Breast epithelium (tissue), 4 donors: ENCODE measurements at places on chromosomes 2 and 18.
A peak's percentile ranks its signal among the peaks of the same experiment; 100 is the strongest.

DNA sequence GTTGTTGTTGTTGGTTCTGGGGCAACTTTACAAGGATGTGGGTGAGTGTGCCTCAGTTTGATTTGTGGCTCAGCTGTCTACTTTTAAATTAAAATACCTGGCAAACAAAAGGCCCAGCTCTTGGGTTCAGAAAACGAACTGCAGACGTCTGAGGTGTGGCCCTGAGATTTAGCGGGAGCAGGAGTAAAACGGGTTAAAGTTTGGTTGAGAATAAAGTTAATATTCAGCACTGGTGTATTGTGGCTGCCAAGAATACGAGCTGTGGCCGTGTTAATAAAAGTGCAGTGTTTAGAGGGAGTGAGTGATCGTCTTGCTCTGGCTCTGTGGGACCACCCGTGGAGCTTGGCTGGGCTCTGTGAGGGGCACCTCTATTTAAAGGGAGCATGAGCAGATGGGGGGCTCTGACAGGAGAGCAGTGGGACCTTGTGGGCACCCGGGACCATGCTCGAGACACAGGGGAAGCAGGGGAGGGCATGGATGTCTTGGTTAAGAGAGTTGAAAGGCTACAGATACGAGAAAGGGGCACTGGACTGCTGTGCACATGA is 80.3 kb downstream of the VAPA start:
- no peaks in the 10 kb centered on the region for H3K4me1 ChIP-seq
- H3K4me3 ChIP-seq, result no peak overlapping the region
- H3K36me3 ChIP-seq, result no peaks in the 10 kb centered on the region

DNA sequence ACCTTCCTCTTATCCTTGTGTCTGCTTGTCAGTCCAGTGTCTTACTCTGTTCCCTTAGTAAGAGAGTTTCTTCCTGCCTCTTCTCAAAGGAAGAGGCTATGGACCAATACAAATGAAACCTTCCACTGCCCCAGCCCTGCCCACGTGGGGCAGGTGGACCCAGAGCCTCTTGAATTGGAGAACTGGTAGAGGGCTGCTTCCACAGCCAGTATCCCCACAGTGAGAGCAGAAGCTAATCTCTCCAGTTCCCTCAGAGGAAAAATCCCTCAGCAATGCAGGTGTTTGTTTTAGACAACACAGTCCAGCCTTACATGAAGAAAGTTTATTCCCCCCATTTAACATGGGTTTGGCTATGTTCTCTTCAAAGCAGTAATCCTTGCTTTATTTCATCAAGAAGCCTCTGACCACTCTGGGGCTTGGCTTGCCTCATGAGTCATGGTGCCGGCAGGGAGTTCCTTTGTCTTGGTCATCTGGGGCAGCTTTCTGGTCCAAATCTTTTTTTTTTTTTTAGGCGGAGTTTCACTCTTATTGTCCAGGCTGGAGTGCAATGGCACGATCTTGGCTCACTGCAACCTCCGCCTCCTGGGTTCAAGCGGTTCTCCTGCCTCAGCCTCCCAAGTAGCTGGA is 6.5 kb upstream of the CYBRD1 start:
- H3K27me3 ChIP-seq, result no peaks in the 10 kb centered on the region
- no peak overlapping the region for H3K4me3 ChIP-seq

GRCh38 chr2:167988296-167988695 is 259.1 kb downstream of the STK39 start:
- H3K27me3 ChIP-seq, result no peaks in the 10 kb centered on the region
- no peak overlapping the region for H3K27ac ChIP-seq
- no peak overlapping the region for H3K4me3 ChIP-seq
- no peaks in the 10 kb centered on the region for H3K4me1 ChIP-seq
- H3K36me3 ChIP-seq, result no peaks in the 10 kb centered on the region

- H3K27ac ChIP-seq, result no peak overlapping the region
- H3K27me3 ChIP-seq, result peaks cover 4% of the 10 kb centered on the region
- no peaks in the 10 kb centered on the region for H3K4me1 ChIP-seq
- peak; percentile 43 for DNase-seq
Measured at GRCh38 chr2:241854342-241855244, 4.1 kb downstream of the PDCD1 start.

DNA sequence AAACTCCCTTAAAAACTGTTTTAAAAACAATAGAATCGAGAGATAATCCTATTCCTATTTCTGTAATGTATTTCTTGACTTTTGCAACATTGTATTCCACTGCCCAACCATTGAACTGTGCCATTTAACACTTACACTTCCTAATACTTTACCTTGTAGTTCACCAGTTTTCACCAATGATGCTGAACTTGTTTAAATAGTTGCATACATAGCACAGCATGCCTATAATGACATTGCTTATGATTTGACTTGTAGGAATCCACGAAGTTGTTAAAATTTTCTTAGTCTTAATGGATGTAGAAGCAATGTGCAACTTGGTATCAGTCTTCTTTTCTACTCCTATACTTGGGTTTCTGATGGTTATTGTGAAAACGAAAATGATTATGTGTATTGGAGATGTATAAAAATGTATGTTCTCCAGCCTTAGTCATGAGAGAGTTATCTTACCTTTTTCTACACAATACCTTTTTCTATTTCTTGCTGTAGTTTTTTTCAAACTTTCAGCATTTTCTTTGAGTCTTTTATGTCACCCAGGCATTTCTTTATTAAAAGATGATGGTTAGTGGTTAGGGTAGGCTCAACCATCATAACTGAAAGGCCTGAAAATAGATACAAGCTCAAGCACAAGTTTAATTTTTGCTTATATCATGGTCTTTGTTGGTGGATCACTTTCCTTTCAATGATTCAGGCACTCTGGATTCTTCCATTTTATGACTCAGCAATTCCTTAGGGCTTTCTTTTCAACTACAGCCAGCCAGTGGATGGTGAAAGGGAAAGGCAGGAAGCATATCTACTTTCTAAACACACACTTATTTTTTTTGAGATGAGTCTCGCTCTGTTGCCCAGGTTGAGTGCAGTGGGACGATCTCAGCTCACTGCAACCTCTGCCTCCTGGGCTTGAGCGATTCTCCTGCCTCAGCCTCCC is 9.4 kb downstream of the GPD2 start:
- no peak overlapping the region for H3K27ac ChIP-seq
- H3K36me3 ChIP-seq, result no peaks in the 10 kb centered on the region
- DNase-seq, result no peak
- H3K4me1 ChIP-seq, result no peaks in the 10 kb centered on the region
- no peak overlapping the region for H3K4me3 ChIP-seq
- H3K27me3 ChIP-seq, result no peaks in the 10 kb centered on the region

DNA sequence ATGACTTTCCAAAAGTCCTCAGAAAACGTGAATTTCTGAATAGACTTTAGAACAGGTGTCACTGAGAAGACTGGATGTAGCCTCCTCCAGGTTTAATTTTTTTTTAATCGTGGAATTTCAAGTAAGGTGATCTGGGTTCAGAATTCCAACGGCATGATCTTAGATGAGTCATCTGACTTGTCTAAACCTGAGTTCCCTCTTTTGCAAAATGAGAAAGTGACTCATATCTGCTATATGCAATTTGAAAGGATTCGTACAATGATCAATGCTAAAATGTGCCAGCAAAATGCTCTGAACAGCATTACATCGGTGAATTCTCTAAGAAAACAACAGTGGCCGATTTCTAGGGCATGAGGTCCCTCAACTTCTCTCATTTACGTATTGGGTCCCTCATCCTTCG is 69.1 kb upstream of the ZNF516 start:
- H3K27me3 ChIP-seq, result no peaks in the 10 kb centered on the region
- peaks cover 7% of the 10 kb centered on the region for H3K4me1 ChIP-seq
- H3K36me3 ChIP-seq, result no peaks in the 10 kb centered on the region
- H3K27ac ChIP-seq, result peak overlapping the region; percentile 89
- no peak for DNase-seq

DNA sequence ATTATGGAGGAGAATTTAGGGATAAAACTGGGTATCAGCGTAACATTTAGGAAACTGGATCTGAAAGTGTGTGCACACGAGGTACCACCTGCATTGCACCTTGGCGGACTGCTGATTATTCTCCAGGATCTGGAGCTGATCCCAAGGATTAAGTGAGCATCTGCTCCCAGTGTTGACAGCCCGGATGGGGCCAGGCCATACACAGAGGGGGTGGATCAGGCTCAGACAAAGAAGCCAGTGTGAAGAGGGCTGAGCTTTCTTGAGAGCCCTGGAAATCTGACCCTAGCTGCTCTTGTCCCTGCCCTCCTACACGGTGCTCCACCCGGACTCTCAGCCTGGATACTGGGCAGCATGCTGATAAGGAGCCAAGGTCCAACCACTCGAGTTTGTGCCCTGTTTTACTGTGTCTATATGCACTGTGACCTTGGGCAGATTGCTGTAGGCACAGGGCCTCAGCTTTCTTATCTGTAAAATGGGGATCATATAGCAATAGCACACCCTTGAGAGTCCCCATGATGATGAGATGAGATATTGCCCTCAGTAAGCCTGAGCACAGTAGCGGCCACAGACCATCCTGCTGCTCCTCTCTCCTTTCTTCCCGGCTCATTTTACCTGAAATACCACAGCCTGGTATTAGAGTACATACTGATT is 396.8 kb upstream of the CELF4 start:
- no peaks in the 10 kb centered on the region for H3K36me3 ChIP-seq
- no peaks in the 10 kb centered on the region for H3K27me3 ChIP-seq
- no peak for DNase-seq
- no peak overlapping the region for H3K4me3 ChIP-seq
- no peaks in the 10 kb centered on the region for H3K4me1 ChIP-seq

DNA sequence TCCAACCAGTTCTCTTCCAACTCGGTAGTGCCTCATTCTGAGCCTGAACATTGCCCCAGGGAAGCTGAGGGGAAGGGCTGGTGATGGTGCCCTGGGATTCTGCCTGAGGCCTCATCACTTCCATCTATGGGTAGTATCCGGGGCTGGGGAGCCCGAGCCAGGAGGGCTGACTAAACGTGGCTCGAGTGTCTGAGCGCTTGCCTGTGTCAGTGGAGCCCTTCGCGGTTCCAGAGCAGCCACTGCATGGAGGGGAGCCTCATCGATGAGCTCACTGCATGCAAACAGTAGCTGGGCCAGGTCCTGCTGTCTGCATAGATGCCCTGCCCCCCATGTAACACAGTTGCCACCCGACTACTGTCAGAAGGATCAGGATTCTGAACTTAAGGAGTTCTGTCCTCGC is 129.3 kb downstream of the GLI2 start:
- no peak for DNase-seq
- no peaks in the 10 kb centered on the region for H3K36me3 ChIP-seq
- no peak overlapping the region for H3K4me3 ChIP-seq
- H3K27ac ChIP-seq, result no peak overlapping the region
- H3K4me1 ChIP-seq, result peaks cover 6% of the 10 kb centered on the region
